ENCODE measurements at places on chromosomes 11 and 22.

- no peak for DNase-seq
Observed at GRCh38 chr11:1750481-1750839, at the start of gene IFITM10. TSS of gene IFITM10 (minus strand) at chr11:1750595. CDS start at chr11:1750442, 153 bp downstream.

DNA sequence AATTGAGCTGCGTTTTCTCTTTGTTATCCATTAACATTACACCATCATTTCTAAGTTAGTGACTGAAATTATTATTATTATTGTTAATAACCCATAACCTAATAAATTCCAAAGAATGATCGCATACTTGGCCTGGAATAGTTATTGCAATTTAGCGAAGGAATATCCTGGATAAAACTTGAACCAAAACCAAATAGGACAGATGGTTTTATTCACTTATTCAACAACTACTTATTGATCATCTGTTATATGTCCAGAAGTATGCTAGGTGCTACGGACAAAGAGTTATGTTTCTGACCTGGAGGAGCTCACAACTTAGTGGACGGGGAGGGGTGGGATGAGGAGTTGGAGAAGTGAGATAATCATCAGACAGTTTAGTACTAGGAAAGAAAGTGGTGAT, 44.8 kb upstream of the ARHGAP20 start:
- DNase-seq: no peak

GRCh38 chr11:119340335-119341221, at the start of gene C1QTNF5:
TSS of gene C1QTNF5 (minus strand) at chr11:119340883. CDS start at chr11:119340397, 486 bp downstream.
- DNase-seq: no peak

- peak; percentile 54 for DNase-seq
Observed at GRCh38 chr11:119356349-119357031, 10.0 kb upstream of the MFRP start.

DNA sequence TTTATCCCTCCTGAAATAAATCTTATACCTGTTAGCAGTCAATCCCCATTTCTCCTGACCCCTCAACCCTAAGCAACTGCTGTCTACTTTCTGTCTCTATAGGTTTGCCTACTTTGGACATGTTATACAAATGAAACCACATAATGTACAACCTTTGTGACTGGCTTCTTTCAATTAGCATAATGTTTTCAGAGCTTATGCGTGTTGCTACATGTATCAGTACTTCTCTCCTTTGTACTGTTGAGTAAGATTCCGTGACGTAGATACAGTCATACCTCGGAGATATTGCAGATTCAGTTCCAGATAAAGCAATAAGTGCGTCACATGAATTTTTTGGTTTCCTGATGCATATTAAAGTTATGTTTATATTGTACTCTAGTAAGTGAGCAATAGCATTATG, 127.3 kb downstream of the MORC2 start:
- DNase-seq: no peak

- DNase-seq: no peak
Observed at GRCh38 chr11:111785076-111785475, 18.9 kb upstream of the PPP2R1B start.

- no peak for DNase-seq
Observed at GRCh38 chr11:86559311-86559945, 113.0 kb downstream of the ME3 start.
